ENCODE measurements at places on chromosomes 2 and 18.

- DNase-seq = no peak
Measured at GRCh38 chr2:31996571-31997150, 14.1 kb downstream of the MEMO1 start.

DNA sequence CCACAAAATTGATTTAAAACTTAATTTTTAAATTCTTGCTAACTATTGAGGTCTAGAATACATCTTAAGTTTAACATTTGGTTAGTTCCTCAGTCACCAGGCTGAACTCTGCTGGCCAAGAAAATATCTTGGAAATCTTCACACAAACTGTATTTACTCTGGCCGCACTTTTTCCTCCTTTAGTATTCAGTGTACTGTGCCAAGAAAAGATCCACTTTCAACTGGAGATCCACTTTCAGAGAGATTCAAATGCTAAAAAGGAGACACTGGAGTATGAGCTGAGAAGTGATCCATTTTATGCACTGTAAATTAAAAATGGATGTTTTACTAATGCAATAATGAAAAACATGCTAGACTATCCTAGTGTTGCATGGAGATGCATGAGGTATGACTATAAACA lies 98.1 kb downstream of the ANTXR1 start:
- DNase-seq = no peak

DNA sequence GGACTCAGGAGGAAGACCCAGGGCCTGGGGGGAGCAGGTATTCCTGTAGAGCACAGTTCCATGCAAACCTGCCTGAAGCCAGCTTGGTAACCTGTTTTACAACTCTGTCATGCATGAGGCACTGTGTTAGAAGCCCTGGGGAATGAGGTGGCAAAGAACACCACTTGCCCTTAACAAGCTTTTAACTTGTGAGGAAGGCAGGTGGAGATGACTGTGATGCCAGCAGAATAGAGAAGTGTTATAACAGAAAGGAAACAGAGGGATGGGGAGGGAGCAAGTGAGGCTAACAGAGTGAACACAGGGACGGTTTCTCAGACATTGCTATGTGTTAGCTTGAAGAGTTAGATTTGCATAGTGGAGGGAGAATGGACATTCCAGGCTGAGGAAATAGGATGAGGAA lies 11.5 kb upstream of the IL1A start:
- no peak for DNase-seq

GRCh38 chr2:239792405-239793084 lies 232.6 kb downstream of the NDUFA10 start:
- DNase-seq = no peak

GRCh38 chr2:176285321-176285720 lies 16.1 kb downstream of the MTX2 start:
- DNase-seq = no peak

DNA sequence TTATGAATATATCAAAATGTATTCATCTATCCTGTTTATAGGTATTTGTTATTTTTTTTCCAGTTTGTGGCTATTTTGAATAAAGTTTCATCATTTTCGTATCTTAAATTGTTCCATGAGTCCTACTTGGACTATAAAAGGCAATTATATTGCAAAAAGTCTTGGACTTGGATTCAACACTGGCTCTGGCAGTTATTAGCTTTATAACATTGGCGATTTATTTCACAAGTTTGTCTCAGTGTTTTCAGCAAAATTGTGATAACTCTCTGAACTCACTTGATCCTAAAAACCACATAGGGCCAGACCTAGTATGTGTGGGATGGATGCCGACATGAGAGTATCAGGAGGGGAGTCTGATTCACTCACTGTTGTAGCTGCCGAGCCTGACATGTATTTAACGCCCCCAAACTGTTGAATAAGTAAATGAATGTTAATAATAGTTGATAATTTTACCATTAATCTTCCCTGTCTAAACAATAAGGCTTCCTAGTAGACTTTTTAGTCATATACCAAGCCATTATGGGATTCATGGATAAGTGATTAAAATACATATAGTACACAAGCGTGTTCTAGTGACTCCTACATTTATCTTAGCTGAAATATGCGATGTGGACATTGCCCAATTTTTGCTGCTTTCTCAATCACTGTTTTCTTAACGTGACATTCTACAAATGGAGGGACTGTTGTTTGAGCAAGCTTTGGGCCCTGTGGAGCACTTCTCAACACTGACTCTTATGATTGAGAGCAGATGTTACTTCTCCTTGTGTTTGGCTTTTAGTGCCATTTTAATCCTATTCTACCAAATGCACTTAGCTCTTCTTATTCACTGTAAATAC lies 907.6 kb downstream of the EPHA4 start:
- DNase-seq = no peak

DNA sequence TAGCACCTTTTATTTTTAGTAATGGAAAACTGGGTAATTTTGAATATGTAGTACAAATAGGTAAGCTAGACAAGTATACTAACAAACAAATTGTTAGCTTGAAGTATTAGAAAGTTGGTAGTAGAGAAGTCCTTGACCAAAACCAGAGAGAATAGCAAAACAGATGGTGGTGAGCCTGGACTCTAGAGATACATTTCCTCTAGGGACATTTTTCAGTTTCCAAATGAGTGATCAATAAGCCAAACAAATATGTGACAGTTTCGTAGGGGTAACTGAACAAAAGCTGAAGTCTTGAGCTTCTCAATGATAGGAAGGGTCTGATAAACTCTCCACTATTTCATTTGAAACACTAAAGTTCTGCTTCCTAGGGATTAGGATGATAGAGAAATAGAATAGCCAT lies 692.0 kb upstream of the FAM98A start:
- no peak for DNase-seq

DNA sequence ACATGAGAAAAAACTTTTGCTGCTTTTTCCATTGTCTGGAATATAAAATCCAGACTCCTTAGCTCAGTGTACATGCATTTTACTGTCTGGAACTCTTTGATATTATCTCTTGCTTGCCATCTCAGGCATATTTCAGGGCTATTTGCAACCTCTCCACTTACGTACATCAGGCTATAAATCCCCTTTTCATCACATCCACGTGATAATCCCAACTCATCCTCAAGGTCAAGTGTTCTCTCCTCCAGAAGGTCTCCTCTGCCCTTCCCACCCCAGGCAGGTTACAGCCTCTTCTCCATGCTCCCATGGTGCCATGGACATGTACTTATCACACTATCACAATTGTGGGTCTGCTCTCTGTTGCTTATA lies 202.5 kb upstream of the RBMS1 start:
- no peak for DNase-seq

- DNase-seq = no peak
Measured at GRCh38 chr2:148814143-148814859, 60.7 kb upstream of the KIF5C start.

DNA sequence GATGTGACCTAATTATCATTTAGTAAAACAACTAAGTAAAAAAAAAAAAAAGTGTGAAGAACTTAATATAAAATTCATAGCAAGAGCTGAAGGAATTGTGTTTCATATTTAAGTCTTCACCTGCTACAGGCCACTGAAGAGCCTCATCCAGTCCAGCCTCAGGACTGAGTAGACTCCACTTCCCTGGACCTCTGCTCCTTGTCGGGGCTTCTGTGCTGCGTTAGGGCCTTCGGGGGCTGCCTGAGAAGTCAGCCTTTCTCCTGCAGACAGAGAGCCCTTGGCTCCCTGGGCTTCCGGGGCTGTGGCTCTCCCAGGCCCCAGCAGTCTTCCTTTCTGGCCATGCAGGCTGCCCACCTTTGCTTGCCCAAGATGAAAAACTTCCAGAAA lies 95.5 kb downstream of the MTCL1 start:
- no peak for DNase-seq

GRCh38 chr2:104102615-104103014 lies 751.3 kb upstream of the POU3F3 start:
- no peak for DNase-seq

GRCh38 chr18:5498452-5498851 lies 45.3 kb downstream of the EPB41L3 start:
- no peak for DNase-seq

DNA sequence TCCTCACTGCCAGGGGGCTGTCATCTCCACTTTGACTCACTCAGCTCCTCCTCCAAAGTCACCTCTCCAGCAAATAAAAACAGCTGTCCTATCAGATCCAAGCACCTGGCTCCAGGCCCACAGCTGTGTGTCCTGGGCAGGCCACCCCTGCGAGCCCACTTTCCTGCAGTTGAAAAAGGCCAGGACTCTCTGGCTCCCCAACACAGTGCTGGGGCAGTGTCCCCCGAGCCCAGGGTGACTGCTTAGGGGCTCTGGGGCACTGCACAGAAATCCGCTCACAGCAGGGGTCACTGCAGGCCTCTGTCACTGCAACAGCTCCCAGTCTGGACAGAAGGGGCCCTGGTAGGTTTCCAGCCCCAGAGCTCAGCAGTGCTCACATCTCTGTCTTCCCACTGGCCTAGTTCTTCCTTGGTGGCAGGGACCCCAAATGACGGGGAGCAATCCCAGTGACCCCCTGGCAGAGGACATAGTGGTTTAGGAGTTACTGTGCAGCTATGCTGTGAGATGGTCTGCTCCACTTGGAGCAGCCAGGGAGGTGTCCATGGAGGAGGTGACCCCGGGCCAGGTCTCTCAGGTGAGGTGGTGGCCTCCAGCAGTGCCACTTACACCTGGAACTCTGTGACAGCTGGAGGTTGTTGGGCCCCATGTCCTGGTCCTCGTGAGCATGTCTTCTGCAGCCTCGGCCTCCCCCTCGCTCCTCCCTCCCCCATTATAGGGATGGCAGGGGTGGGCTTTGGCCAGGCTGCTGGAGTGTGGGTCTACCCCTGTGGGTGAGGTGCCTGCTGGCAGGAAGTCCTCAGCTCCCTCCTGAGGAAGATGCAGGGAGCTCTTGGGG lies 35.5 kb downstream of the HS6ST1 start:
- DNase-seq = no peak

GRCh38 chr2:181268174-181268867 lies 188.9 kb upstream of the ITGA4 start:
- DNase-seq = no peak

DNA sequence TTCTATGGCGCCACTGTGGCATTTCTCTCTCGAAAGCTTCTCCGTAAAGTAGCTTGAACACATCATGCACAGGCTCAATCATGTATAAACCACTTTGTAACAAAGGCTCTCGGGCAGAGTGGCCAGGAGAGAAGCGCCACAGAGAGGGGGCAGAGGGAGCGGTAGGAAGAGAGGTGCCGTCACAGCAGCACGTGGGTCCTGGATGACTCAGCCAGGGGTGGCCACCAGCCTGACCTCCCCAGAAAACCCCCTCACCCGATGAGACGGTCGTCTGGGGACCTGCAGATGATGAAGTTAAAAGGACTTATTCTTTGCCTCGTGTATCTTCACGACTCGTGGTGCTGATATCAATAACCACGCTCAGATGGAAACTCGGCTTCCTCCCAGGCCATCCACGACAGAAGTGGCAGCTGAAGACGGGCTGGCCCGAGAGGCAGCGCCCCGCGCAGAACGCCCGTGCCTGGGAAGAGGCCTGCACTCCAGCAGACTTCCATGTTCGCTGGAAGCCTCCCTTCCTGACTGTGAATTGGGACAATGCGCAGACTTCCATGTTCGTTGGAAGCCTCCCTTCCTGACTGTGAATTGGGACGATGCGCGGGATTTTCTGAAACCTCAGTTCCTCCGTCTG lies 46.4 kb upstream of the MTCL1 start:
- DNase-seq = no peak

- no peak for DNase-seq
Measured at GRCh38 chr18:2027016-2027415, 544.3 kb downstream of the METTL4 start.

- DNase-seq = no peak
Measured at GRCh38 chr2:236073867-236074655, 94.1 kb downstream of the GBX2 start.

DNA sequence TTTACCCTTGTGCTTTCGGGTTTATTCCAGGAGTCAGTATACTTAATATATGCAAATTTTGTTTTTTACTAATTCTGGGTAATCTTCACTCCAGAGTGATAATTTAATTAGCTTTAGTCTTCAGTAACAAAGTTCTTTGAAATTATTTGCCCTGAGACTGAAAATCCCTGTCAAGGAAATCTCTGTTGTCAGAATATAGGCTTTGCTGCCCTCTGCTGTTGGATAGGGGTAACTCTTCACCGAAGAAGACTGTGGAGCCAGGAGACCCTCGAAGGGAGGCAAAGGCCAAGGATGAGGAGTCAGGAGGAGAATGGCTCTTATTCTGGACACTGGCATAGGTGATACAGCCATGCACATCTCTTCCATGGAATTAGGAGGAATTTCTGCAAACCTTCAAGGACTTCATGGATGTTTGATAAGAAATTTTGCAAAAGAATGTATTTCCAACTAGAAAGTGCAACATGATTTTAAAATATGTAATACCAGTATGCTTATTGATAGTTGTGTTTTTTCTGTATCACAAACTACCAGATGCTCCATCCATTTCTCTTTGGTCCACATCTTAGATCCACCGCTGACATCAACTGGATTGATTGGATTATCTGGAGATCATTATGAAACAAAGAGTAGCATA lies 182.3 kb downstream of the RDH14 start:
- peak; percentile 40 for DNase-seq

- no peak for DNase-seq
Measured at GRCh38 chr2:86223927-86224560, 24.8 kb downstream of the MRPL35 start.

DNA sequence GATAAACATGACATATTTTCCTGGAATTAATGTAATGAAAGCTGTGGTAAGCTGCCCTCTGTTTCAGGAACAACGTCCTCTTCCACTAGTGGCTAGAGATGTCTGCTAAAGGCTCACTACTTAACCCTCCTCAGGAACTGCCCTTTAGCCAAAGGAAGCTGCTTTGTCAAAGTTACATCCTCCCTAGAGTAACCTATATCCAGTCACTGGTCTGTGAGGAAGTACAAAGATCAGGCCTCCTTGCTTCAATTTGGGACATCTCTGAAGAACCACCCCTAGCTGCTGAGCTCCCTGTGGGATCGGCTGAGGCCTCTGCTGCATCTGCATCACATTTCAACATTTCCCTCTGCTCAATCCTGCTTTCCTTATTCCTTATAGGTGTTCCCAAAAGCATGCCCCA lies 107.8 kb downstream of the PRELID3A start:
- no peak for DNase-seq

DNA sequence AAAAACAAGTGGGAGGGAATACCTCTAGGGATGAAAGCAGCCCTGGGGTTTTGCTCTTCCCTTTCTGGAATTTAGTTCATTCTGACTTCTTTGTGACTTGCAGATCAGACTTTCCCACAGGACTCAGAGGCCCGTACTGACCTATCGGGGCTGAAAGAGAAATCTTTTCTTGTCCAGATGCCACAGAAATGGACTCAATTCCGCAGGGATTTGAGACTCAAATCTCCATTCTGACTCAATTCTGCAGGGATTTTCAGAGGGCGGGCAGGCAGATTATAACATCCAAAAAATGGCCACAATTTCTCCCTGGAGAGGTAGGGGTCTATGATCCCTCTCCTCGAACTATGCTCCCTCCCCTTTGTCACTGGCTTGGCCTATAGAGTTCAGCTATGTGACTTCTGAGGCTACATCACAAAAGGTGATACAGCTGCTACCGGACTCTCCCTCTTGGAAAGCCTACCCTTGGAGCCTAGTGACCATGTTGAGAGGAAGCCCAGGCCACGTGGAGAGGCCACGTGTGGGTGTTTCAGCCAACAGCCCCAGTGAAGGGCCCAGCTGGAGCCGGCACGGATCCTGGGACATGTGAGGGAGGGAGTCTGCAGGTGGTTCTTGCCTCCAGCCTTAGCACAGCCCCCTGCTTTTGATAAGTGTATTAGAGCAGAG lies 4.8 kb upstream of the EFHD1 start:
- no peak for DNase-seq

GRCh38 chr2:197672371-197672893 lies 3.0 kb downstream of the RFTN2 start:
- no peak for DNase-seq
